Activated naive CD8-positive, alpha-beta T cell treated with anti-CD3 and anti-CD28 coated beads for 36 hours (primary cell): ENCODE measurements at places on chromosomes 6 and 20. TPM values are rescaled to one million over a fixed set of nuclear protein-coding genes. Genes with fewer than 3 reads are reported as not detected.

Gene CASS4
- total RNA-seq = 3.0 TPM

Gene TMEM14A
- 19.6 TPM for total RNA-seq

Gene DOP1A
- 8.2 TPM for total RNA-seq

Gene GNMT
- 0.35 TPM for total RNA-seq

Gene OLIG3
- total RNA-seq = 0.21 TPM

Gene GPR63
- 0.85 TPM for total RNA-seq

Gene ENPP4
- total RNA-seq = 8.6 TPM

Gene KIF3B
- total RNA-seq = 36.2 TPM

Gene CLIC5
- total RNA-seq = 0.74 TPM

Gene PCMT1
- total RNA-seq = 96.0 TPM

Gene DHX35
- total RNA-seq = 16.9 TPM

DNA sequence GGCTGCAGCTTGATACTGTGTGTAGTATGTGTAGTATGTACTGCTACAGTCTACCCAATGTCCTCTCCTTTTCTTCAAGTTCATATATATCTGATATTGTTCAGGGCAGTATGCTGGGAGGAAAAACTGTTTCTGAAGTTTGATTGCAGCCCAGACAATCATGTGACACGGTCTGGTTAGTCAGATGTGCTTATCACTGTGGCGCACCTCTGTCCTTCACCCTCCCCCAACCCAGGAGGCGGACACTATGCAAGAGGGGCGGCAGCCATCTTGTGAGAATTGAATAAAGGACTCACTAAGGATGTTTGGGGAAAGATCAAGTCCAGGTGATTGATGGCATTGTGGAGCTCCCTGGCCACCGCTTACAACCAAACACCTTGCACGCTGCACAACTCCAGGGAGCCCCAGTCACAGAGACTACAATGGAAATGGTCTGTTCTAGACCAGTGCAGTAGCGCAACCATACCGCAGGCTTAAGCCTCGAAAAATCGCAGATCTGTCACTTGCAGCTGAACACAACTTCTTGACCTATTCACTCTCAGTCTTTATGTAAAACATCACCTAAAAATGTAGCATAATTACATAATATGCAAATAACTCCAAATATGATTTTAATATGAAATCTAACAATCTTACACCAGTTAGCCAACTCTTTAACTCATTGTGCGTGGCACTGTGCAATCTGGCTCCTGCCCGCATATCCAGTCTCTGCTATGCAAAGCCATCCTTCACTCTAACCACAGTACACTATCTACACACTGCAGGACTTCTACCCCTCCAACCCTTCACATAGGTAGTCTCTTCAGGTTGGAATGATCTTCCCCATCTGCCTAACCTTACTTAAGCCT lies 79.3 kb downstream of the VGLL2 start:
- no peak for DNase-seq

GRCh38 chr6:6221787-6222535 lies 98.5 kb downstream of the F13A1 start:
- peak; percentile 3 for DNase-seq

DNA sequence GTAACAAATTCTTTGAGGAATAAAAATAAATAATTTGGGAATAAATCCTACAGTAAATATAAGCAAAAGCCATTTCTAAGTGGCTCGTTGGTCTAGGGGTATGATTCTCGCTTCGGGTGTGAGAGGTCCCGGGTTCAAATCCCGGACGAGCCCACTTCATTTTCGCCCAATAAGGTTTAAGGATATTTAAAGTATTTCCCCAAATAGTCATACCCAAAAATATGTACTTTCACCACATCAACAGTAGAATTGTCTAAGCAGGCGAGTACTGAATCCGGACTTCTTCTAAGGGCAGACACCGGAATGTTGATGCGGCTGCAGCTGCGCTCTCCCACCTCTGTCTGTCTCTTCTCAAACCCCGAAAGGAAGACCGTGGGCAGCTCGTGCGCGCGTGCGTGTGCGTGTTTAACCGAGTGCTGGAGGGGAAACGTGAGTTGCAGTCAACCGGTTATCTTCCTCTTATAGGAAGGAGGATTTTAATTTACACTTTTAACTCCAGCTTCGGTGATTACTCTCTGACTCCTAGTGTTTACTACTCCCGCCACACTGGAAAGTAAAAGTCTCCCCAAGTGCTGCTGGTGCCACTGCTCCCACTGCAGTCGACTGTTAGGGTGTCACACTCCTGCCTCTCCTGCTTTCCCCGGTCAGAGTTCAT lies 155.7 kb upstream of the PRSS16 start:
- DNase-seq = peak; percentile 58

- DNase-seq = no peak
Measured at GRCh38 chr6:4358414-4359107, 223.2 kb upstream of the ECI2 start.

DNA sequence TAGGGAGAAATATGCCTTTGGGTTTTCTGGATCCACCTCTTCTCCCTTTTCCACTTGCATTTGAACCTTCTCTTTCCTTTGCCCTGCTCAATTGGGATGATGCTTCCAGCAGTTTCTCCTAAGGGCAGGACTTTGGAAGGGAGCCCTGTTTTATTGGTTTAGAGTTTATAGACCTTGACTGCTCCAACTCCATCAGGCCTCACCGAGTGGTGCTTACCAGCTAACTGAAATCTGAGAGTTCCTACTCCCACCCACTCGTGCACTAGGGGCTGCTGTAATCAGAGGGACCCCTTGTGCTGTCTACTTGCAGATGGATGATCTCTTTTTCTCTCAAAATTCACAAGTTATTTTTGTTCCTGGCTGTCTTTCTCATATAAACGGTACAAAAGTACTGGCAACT lies 121.3 kb upstream of the SLC22A16 start:
- no peak for DNase-seq

DNA sequence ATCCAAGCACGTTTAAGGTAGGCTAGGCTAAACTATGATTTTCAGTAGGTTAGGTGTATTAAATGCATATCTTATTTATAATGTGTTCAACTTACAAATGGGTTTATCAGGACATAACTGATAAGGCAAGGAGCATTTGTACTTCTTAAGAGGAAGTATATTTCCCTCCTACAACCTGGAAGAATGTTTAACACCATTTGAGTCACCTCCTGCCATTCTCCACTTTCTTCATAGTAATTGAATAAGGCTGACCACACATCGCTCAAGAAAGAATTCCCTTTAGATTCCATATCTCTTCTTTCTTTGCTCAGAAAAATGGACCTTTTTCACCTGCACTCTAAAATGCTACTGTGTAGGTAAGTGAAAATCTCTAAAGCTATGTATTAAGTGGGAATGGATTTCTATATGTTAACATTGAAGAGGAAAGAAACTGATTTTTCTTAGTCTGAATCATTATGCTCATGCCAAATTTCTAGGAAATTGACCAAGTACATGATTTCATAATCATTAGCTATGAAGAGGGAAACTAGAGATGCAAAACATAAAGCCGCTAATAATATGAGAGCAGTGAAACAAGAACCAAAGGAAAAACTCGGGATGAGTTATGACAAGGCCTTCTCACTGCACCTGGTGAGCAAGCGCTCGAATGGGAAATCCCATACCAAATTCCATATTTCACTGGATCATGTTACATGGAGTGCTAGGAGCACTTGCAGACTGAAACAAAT lies 210.4 kb downstream of the ALDH8A1 start:
- DNase-seq = no peak

GRCh38 chr6:56266011-56266410 lies 18.6 kb upstream of the COL21A1 start:
- DNase-seq = no peak

DNA sequence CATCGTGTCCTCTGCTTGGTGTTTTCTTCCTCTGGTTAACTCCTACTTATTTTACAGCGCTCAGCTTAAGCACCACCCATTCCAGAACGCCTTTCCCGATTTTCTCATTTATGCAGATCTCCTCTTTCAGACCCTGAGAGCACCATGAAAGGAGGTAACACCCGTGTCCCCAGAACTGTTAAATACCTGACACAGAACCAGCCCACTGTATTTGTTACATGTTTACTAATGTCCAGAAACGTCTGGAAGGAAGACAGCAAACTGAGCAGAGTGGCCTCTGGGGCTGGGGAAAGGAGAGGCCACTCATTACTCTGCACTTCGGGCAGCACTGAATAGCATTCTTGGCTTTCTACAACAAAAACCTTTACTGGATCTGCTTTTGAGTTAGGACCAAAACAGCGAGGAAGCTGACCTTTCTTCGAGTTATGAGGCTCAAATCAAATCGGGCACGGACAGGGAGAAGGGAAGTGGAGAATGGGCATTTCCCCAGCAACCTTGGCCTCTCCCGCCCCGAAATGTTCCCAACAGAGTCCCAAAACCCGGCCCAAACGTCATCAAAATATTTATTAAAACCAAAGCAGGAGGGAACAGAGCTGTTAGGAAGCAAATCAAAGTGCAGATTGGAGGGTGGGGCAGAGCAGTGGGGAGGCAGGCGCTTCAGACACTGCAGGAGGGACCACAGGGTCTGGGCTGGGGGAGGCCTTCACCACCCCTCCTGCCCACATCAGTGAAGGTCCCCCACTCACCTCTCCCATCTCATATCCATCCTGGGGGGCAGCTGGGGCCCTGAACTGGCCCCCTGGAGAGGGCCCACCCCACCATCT lies 1.1 kb upstream of the NECAB3 start:
- no peak for DNase-seq

DNA sequence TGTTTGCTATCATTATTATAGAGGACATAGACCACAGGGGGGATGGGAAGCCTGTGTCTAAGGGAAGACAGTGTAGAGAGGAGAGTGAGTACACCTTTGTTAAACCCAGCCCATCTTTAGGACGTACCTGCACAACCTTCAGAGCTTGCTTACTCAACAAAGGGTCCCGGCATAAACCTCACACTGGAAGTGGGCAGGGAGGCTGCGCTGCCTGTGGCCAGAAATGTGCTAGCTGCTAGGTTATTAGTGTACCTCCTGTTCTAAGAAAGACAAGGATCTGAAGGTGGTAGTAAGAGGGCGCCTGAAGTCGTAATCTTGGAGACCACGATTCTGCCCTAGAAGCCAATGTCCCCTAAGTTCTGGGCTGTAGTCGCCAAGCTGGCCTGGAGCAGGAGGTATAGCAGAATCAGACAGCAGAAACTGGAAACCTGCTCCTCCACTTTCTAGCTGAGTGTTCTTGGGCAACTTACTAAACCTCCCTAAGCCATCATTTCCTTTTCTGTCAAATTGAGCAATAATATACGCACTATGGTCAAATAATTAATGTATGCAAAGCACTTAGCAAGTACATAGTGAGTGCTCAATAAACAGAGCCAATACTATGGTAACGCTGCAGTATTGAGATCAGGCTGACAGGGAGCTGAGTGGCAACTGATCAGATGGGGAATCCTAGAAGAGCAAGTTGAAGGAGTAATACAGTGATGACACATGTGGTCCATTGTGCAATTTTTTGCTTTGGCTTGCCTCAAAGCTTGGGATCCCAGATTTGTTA lies 16.8 kb upstream of the AKIRIN2 start:
- DNase-seq = no peak

DNA sequence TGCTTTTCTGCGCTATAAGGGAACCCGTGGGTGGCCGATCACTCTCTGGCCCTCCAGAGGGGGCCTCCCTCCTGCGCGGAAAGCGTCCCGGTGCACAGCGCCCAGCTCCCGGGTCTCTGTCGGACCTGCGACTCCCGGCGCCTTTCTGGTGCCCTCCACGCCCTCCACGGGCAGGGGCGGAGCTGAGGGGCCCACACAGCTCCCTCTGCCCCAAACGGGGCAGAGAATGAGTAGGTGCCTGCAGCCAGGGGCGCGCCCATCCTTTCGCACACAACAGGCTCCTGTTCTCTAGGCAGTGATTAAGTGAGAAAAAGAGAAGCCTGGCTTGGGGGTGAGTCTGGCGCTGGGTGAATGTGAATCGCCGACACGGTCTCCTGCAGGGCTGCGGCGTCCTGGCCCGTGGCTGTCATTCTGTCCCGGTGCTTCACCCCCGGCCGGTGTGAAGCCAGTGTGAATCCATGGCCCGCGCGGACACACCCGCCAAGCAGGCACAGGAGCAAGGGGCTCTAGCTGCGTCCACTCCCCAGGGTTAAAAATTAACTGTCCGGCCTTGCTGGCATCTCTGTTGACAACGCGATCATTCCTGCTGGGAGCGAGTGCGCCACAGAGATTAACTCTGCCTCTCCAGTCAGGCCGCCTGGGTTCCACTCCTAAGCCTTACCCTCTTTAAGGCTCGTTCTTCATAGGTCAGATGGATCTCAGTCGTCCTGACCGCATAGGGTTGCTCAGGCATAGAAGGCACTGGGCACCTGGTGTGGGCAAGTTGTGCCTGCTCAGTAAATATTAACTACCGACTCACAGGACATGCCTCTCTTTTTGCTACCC lies 88.8 kb downstream of the PCSK2 start:
- no peak for DNase-seq

- no peak for DNase-seq
Measured at GRCh38 chr6:156956286-156956685, 179.1 kb downstream of the ARID1B start.

DNA sequence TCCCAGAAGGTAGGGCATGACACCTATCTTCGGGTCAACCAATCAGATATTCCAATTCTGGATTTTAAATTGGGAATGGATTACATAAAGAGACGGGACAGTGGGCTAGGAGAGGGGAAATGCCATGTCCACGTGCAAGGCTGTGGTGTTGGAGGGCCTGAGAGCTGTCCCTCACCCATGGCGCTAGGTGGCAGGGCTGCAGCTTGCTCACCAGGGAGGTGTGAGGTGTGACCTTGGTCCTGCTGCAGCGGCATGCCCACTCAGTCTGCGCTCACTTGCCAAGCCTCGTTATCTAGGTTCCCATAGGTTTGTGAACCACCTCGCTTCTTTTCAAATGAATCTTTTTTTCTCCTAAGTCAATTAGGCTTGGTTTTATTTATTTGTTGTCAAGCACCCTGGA lies 19.4 kb upstream of the CST3 start:
- no peak for DNase-seq

DNA sequence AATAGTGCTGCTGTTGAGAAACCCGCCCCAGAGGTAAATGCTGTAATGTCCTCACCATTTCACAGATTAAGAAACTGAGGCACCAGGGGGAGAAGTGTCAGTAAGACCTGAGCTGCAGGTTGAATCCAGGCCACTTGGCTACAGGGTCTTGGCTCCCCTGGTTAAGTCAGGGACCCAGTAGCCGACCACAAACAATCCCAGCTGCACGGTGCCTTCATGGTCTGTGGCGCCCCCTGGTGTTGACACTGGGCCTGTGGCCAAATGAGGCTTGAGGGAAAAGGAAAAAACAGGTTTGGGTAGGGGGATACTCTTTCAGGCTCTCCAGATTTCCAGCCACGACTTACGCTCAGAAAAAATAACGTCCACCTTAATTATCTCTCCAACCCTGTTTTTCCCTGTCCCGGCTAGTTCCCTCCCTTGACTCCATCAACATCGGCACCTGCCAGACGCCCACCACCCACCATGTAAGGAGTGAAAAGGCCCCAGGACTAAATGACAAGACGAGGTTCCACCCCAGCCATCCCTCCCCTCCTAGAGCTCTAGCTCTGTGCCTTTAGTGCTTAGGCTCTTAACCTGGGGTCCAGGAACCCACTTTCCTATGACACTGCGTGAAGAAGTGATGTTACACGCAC lies 47.7 kb upstream of the POLR1H start:
- no peak for DNase-seq

DNA sequence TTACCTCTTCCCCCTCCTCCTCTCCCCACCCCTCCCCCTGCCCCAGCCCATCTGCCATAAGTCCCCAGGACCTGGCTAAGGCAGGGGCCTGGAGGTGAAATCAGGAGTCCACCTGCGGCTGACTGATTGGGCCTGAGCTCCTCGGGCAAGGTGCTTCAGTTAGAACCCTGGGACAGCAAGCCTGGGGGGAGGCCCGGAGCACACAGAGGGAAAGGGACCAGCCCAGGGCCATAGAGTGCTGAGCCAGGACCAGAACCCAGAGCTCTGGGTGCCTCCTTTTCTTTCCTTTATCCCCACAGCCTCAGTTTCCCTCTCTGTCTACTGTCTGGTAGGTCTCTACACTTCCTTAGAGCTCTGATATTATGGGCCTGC lies 35.7 kb upstream of the VEGFA start:
- DNase-seq = no peak

- no peak for DNase-seq
Measured at GRCh38 chr6:161152907-161153662, 120.8 kb downstream of the AGPAT4 start.
